ENCODE measurements at places on chromosomes 3 and 15. TPM values are rescaled to one million over a fixed set of nuclear protein-coding genes. Genes with fewer than 3 reads are reported as not detected.

DNA sequence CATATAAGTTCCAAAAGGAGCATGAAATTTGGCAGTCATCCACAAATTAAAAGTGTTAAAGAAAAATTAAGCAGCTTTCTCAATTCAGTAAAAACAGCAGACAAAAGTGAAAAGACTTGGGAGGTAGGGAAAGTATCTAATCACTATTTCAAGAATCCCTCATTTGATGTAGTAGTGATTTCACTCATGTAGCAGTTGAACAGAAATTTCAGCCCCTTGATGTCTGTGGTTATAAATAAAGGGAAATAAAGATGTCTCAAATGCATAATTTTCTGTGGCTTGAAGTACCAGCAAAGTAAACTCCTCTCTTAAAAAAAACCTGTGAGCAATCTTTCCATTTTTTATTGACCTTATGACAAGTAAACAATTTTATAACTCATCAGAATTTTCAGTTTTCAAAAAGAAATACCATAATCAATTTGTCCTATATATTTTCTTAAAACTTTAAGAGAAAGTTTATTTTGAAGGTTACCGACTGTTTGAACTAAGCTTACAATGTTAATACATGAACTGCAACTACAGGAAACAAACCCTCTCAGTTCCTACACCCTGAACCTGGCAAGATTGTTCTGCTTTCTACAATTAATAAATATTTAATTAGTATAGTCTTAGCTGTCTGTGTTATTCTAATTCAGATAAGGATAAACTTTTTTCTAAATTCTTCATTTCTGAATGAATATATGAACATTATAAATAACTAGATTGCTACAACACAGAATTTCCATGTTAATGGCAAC lies 94.2 kb downstream of the CBLB start:
- no peak for DNase-seq

GRCh38 chr15:60932051-60932915 lies 296.8 kb downstream of the RORA start:
- DNase-seq: peak; percentile 42

- DNase-seq: no peak
Observed at GRCh38 chr3:156513619-156514018, 41.3 kb downstream of the SSR3 start.

DNA sequence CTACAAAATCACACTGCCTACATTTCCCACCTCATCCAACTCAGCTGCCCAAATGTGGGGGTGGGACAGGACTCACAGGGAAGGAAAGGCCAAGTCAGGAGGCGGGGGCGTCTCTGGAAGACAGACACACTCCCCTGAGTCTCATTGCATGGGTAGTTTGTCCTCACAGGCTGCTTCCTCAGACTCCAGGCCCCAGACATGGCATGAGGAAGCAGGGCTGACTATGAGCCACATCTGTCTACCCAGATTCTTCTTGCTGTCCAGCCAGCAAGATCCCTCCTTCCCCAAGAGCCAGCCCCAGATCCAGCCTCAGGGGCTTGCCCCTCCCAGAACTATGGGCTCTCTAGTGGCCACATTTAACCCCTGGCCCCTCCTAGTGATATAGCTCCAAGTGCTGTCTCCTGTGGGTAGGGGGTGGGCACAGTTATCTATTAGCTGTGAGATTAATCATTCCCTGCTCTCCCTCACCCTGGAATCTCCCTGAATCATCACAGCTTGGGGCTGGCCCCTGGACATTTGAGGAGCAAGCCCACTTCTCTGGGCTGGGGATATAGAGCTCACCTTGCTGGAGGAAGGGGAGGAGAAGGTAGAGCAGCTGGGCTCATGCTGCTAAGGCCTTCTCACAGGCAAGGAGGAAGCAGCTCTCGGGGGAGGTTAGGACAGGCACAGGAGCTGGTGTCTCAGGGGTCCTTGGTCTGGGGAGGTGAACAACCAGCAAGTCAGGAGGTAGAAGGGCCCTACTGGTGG lies 2.1 kb upstream of the CCDC33 start:
- no peak for DNase-seq

GRCh38 chr3:115785782-115786181 lies 162.5 kb downstream of the GAP43 start:
- DNase-seq: no peak

DNA sequence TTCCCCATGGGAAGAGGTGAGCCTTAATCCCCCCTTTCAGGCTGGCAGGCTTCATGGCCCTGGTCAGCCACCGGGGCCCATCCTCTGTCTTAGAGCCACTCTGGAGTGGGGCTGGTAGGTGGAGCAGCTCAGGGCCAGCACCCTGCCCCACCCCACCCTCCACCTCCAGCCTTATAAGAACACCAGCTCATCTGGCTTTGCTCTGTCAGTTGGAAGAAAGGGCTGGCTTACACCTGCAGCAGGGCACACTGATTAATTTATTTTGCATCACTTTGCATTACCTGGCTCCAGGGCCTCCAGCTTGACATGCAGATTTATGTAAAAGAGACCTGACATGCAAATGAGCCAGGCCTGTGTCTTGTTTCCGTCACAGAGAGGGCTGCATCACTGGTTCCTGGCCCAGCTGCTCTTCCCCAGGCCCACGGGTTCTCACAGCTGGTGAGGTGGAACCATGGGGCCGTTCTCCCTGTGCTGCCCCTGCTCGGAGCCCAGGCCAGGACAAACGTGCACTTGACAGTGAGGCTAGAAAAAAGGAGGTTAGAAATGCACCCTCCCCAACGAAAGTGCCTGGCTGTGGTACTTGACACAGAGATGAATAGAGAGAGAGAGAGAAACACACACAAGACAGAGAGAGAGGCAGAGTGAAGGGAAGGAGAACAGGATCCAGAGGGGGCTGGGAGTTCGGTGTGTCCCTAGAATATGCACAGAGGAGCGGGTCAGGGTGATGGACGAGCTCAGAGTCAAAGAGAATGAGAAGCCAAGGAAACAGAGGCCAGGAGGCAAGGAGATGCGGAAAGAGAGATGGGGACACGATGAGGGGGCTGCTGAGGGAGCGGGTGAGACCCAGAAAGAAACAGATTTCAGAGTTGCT lies 44.5 kb upstream of the MAGEF1 start:
- DNase-seq: no peak

- DNase-seq: no peak
Observed at GRCh38 chr3:67278015-67278618, 280.0 kb downstream of the KBTBD8 start.

- no peak for DNase-seq
Observed at GRCh38 chr15:35736150-35736549, 190.2 kb upstream of the DPH6 start.

- DNase-seq: no peak
Observed at GRCh38 chr3:42891042-42891441, 14.9 kb upstream of the ZNF662 start.

- no peak for DNase-seq
Observed at GRCh38 chr15:90558171-90558573, 28.4 kb downstream of the CRTC3 start.

DNA sequence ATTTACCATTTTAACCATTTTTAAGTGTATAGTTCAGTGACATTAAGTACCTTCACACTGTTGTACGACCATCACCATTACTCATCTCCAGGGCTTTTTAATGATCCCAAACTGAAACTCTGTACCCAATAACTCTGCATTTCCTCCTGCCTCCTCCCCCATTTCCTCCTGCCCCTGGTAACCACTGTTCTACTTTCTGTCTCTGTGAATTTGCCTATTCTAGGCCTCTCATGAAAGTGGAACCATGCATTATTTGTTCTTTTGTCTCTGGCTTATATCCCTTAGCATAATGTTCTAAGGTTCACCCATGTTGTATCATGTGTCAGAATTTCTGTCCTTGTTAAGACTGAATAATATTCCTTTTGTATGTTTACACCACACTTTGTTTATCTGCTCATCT lies 154.2 kb downstream of the MECOM start:
- no peak for DNase-seq

- no peak for DNase-seq
Observed at GRCh38 chr15:100143378-100143777, 198.4 kb downstream of the ADAMTS17 start.

DNA sequence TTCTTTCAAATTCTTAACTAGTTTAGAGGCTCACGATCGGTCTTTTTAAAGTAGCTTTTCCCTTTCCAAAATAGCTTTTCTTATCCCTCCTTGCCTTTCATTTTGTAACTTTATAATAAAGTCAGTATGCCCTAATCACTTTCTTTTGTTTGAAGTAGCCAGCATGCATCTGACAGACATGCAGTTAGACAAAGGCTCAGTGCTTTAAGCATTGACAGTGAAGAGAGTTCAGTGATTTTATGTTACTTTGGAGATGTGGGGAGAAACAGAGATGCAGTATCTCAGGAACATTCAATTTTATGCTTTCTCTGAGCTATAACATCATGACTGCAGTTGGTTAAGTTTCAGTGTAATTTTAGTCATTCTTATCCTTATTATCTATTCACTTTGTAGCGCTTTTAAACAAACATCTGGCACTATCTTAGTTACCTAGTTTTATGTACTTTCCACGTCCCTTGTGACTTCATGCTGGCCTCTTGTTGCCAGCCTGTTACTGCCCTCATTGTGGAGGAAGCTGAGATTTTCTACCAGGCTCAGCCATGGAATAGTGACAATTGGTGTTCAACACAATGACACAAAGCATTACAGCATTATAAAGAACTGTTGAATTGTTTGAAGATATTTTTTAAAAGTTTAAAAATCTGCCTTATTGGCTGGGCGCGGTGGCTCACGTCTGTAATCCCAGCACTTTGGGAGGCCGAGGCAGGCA lies 90.3 kb downstream of the AKAP13 start:
- no peak for DNase-seq

DNA sequence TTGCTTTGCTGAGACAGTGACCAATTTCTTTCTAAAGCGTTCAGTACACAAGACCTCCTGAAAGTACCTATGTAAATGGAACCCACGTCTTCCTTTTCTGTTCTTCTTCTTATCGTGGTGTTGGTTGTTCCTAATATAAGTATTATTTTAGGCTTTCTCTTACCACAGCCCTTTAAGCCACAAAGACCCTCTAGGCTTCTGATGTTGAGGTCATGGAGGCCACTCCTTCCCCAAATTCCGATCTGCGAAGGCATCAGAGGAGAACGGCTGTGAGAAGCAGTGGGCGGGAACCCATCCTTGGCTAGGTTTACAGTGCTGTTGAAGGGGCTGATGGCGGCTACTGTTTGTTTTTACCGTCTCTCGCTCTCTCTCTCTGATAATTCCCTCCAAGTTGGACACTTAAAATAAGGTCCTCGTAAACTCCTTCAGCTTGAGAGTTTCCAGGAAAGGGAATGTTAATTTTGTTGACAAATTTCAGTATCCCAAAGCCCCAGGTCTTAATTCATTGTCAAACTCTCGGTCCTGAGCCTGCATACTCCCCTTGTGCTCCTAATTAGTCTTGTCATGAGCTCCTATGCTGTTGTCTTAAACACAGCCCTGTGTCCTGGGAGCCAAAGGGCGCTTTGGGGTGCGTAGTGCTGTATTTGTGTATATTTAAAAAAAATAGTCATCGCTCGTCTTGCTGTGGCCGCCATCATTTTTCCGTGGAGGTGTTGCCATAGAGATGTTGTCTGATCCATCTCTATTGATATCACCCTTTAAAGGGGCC lies 178.8 kb downstream of the OPA1 start:
- no peak for DNase-seq

DNA sequence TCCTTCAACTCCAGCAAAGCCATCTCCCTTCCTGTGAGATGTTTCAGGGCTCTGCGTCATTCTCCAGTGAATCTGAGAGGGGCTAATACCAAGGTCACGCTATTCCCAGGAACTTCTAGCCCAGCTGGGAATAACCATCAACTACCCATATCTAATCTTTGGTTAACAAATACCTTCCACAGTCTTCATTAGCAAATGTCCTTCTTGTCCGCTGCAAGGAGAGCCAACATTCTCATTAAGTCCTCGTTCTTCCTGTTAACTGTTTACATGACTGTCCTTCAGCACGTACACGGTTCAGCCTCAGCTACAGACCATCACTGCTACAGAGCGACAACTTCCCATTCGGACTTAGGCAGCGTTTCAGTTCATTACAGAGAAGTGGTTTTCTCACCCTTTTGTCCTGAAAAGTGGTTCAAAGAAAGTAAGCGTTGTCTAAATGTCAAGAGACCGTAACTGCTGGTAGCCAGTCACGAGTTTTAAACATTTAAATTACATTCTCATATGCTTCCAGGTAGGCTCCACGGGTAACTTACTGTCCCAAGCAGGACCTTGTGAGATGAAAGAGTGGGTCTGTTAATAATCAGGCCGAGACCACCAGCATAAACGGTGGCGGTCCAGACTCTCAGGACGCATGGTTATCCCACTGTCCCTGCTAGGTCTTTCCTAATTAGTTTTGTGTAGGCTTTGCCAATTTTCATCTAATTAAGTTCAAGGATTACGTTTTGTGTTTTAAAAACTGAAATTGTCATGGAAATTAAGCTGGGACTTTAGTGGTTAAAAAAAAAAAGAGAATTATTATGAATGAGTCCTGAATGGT lies 63.8 kb downstream of the CHSY1 start:
- no peak for DNase-seq

DNA sequence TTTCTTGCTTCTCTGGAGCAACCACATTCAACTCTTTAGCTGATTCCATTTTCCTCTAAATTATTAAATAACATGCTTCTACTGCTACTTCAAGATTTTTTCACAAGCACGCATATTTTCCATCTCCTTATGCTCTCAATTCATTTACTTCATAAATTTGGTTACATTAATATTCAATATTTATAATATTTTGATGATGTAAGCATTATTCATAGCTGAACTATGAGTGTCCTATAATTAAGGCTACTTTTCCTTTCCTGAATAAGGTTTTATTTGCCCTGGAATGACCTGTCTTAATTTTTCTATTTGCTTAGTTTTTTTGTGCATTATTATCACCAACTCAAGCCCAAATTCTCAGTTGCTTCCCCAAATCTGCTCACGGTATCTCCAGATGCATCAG lies 109.4 kb upstream of the ADPGK start:
- DNase-seq: no peak

DNA sequence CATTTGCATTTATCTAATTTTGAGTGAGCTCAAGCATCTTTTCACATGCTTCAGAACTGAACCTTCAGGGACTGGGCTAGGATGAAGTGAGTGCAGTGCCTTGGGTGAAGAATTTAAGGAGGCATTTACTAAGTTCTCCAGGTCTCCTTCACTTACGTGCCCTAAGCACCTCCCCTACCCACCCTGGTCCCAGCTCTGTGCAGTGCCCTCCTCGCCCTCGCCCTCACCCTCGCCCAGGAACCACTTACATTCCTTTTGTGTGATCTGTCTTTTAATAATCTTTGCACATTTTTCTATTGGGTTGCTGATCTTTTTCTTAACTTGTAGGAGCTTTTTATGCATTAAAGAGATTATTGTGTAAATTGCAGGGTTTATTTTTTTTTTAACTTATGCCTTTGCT lies 322.6 kb downstream of the THSD4 start:
- no peak for DNase-seq

GRCh38 chr15:99226802-99227201 lies 22.6 kb downstream of the TTC23 start:
- no peak for DNase-seq

- DNase-seq: no peak
Observed at GRCh38 chr15:39789736-39790135, 7.1 kb upstream of the FSIP1 start.

GRCh38 chr15:64507293-64507802 lies 47.0 kb downstream of the ZNF609 start:
- DNase-seq: peak; percentile 6

- DNase-seq: no peak
Observed at GRCh38 chr3:121529308-121529707, 16.5 kb downstream of the POLQ start.

The TRIM42 gene
- total RNA-seq: not detected

The AMOTL2 gene
- total RNA-seq: 62.4 TPM

The LEKR1 gene
- total RNA-seq: 4.2 TPM

The PYGO1 gene
- 14.0 TPM for total RNA-seq

The PEX5L gene
- total RNA-seq: not detected

The SCN11A gene
- not detected for total RNA-seq

The CADPS gene
- total RNA-seq: 7.2 TPM

The GPR149 gene
- not detected for total RNA-seq

The DCUN1D1 gene
- total RNA-seq: 26.6 TPM

The KLF15 gene
- total RNA-seq: 90.2 TPM

The PIGZ gene
- 11.0 TPM for total RNA-seq
